LoVo (cell line): ENCODE measurements at places on chromosomes 12 and 14.

GRCh38 chr12:88951177-88951576, 370.9 kb upstream of the KITLG start:
- no peak for DNase-seq

GRCh38 chr14:67285876-67286452, 44.7 kb downstream of the PALS1 start:
- peak; percentile 38 for DNase-seq

DNA sequence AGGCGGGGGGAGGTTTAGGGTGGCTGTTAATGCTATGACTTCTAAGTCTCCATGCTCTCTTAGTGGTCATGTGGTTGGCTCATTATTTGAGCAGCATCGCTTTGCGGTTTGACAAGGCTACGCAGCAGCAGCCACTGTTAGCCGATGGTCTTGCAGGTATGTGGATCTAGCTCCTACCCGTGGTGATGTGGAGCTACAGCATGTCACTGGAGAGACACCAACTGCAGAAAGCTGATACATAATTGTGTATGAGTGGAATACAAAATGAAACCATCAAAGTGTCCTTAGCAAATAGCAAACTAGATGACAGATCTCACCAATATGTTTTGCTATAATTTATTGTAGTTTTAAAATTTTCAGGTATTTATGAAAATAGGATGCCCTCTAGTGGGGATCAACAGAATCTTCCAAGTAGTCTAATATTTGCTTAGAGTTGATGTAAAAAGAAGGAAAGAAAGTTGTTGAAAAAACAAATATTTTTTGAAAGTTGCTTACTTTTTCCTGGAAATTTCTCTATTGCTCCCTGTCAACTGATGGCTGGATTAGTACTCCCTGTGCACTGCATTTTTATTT, 94.9 kb downstream of the NAV3 start:
- DNase-seq: peak; percentile 91

DNA sequence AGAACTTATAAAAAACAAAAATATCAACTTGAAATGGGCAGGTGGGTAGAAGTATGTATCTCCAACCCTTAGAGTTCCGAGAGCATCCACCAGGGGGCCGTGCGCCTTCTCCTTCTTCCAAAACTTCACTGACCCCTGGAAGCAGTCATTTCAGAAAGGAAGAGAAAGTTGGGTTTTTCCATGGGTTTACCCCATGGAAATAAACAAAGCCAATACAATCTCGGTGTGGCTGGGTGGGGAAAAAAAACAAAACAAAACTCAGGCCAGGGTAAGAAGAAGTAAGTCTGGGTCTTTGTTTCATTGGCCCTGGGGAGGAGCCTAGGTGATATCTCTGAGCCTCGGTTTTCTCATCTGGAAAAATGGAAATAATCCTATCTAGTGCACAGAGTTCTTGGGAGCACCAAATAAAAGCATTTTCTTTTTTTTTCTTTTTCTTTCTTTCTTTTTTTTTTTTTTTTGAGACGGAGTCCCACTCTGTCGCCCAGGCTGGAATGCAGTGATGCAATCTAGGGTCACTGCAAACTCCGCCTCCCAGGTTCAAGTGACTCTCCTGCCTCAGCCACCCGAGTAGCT, 33.6 kb upstream of the HNF1A start:
- DNase-seq: peak; percentile 80

- no peak for DNase-seq
Measured at GRCh38 chr14:75896341-75896740, 85.5 kb downstream of the TGFB3 start.

DNA sequence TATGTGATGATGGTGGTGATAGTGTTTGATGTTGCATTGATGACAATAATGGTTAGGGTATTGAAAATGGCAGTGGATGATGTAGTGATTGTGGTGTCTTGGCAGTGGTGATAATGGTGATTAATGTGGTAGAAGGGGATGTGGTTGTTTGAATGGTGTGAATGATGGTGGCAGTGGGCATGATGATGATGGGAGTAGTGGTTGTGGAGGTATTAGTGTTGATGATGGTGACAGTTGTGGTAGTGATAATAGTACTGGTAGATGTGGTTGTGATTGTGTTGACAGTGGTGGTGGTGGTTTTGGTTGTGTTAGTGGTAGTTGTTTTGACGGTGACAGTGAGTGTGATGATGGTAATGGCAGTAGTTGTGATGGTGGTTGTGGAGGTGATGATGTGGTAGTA, 1049.0 kb downstream of the VRK1 start:
- no peak for DNase-seq

DNA sequence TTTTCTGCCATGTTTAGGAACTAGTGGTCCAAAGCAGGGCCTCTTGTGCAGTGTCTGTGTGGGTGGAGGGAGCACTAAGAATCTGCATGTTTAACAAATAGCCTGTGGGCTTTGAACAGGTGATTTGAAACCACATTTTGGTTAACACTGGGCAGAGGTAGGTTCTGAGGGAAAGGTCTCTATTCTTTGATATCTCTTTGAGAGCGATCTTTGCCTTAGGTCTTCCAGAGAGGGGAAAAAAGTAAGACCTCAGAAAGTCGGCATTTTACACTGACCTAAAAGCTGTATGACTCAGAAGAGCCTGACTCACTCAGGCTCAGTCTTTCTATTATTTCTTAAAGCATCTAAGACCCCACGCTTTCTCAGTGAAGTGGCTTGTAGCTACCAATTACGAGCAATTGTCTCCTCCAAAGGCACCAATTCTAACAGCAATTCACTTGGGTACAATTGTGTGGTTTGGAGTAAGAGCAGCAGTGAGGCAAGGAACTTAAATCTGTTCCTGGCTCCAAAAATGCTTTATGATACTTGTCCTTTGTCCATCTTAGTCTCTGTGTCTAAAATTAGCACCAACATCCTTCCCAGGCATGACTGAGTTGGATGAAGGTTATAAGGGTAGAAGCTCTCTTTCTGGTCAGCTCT, 8.8 kb downstream of the EIF2B2 start:
- DNase-seq: no peak

DNA sequence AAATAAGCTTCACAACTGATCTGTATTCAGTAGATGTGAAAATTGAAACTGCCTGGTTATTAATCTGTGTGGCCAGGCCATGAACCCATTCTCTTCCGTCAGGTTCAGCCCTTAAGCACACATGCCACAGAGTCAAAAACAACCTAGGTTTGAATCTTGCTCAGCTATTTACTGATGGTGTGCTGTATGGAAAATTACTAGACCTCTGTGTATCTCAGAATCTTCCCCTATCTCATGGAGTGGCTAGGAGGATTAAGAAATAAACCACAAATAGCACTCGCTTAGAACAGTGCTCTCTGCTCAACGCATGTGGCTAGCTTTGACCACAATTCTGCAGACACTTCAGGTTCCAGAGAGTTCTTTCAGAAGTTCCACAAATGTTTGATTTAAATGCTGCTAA, 240.7 kb upstream of the PLEKHG7 start:
- DNase-seq: no peak

- no peak for DNase-seq
Measured at GRCh38 chr14:99566390-99567354, 37.3 kb downstream of the CCDC85C start.

- DNase-seq: peak; percentile 34
Measured at GRCh38 chr12:40336573-40337199, 111.9 kb downstream of the LRRK2 start.

DNA sequence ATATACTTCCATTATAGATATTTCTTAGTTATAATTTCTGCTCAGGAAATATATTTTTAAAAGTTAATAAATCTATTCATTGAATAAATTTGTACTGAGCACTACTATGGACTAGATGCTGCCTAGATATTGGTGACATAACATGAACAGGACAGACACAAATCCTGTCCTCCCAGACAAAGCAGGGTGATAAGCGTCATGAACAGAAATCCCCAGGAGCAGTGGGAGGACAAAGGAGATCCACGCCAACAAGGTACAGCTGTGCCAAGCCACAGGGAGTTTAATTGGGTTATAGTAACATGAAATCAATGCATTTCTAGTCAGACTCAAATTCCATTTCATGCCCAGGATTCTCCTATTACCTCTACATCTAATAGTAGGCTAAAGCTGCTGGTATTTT, 171.8 kb upstream of the CPNE8 start:
- no peak for DNase-seq

- no peak for DNase-seq
Measured at GRCh38 chr14:76926521-76927251, 100.5 kb downstream of the LRRC74A start.

DNA sequence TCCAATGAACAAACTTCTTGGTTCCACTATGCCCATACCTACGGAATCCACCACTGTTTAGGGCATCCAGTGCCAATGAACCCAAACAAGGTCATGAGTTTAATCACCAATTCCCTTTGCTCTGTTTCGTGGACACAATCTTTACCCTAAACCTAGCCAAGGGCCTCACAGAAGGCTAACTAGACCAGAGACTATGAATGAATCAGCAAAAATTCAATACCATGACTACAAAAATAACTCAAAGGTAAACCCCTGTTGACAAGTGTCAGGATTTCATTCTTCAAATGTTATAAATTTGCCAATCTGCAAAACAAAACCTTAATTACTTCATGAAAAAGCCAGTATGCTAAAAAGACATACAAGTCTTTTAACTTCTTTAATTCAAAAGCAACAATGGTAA, 96.7 kb downstream of the CEP128 start:
- no peak for DNase-seq

- DNase-seq: no peak
Measured at GRCh38 chr14:104144453-104144790, 6.0 kb downstream of the KIF26A start.

DNA sequence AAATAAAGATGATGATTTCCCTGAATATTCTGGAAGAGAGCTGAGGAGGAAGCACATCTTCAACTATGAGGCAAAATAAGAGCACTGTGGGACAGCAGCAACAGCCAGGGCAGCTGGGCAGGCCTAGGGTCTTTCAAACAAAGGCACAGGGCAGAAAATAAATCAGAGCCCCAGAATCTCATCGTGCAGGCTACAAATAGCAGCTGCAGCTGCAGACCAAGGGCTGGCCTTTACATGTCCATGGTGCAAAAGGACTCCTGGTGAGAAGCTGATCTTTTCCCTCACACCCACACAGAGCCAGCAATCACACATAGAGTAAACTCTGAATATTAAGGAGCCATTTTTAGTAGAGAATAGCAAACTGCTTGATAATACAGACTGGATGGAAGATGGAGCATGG, 13.6 kb upstream of the MYBPC1 start:
- no peak for DNase-seq

- no peak for DNase-seq
Measured at GRCh38 chr12:3252450-3252891, 175.3 kb downstream of the TSPAN9 start.

DNA sequence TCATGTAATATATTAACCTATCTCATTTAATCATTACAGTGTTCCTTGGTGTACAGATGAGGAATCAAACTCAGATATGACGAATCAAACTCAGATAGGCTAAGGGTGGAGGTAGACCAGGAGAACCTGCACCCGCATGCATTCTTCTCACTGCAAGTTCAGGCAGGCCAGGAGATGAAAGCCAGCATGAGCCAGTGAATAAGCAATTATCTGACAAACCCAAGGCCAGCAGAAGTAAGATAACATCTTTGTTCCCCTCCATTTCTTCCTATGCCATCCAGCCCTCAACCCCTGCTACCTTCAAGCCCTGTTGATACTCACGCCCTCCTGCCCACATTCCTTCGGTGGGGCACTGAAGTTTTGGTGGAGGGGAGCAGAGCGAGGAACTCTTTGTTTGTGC, 152.2 kb downstream of the ETV6 start:
- no peak for DNase-seq

DNA sequence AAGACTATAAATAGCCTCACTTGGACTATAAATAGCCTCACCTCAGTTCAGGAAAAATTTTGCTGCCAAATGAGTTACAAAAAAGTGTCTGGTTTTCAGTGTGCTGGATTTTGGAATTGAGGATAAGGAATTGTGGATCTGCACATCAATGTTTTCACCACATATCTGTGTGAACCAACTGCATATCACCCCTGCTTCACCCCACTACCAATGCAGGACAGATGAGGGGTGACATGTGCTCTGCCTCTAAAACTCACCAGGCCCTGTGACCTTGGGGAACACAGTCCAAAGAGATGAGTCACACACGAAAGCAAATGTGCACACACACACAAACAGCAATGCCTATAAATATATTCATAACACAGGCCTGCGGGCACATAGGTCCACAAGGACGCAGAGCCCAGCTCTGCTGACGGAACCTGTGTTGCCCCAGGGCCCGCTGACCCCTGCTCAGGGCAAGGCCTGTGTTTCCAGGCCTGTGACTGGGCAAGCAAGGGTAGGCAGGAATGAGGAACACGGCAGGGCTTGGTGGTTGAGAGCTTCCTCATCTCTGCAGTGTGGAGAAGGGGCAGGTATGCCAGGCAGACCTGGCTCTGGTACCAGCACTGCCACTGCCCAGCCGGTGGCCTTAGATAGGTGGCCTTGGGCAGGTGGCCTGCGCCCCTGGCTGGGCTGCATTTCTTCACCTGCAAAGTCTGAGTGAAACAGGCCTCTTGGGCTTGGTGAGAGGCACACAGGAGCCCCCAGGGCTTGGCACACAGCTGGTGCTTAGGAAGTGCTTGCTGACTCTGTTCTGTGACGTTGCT, 82.4 kb downstream of the ARL6IP4 start:
- peak; percentile 21 for DNase-seq

GRCh38 chr12:89901906-89902642, 193.4 kb upstream of the ATP2B1 start:
- no peak for DNase-seq

DNA sequence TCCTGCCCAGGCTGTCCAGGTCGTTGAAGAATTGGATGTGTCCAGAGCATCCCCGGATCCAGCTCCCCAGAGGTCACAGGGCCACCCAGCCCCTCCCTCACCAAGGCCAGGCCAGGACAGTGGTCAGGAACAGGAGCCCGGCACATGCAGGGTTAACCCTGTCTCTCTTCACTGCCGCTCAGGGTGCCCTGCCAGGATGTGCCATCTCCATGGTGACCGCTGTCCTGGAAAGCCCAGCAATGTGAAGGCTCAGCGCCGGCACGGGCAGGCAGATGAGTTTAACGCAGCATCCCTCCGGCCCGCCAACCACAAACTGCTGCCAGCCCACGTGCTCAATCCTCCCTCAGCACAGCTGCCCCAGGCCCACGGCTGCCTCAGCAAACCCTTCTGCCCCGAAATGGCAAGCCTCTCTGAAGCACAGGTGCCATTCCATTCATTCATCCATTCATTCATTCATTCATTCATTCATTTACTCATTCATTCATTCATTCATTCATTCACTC, 4.4 kb downstream of the TMEM179 start:
- DNase-seq: no peak

- DNase-seq: no peak
Measured at GRCh38 chr12:11457996-11458645, 62.8 kb upstream of the PRB2 start.
